Airway epithelial cell (primary cell): ENCODE measurements at places on chromosomes 2 and 18. TPM values are rescaled to one million over a fixed set of nuclear protein-coding genes. Genes with fewer than 3 reads are reported as not detected.

The CRYGD gene
- not detected in 2 replicates for total RNA-seq

The DSG2 gene
- 63.6 and 93.5 TPM in 2 replicates for total RNA-seq

The FBXO15 gene
- total RNA-seq: 1.1 TPM in 1 of 2 replicates, not detected in the other

The ACP1 gene
- 78.8 and 87.4 TPM in 2 replicates for total RNA-seq

The ABCG5 gene
- not detected in 2 replicates for total RNA-seq
